Left hindlimb (tissue), 1 donor: ENCODE measurements at places on chromosomes 12 and 14.

GRCh38 chr14:95920769-95921438 lies 44.3 kb downstream of the TUNAR start:
- DNase-seq, result no peak

- DNase-seq, result no peak
These were observed at the start of gene TMEM63C for GRCh38 chr14:77181603-77182437. Gene TMEM63C, plus strand, starts transcription at chr14:77181798. Its CDS starts 37,016 bp downstream, at chr14:77218814.

DNA sequence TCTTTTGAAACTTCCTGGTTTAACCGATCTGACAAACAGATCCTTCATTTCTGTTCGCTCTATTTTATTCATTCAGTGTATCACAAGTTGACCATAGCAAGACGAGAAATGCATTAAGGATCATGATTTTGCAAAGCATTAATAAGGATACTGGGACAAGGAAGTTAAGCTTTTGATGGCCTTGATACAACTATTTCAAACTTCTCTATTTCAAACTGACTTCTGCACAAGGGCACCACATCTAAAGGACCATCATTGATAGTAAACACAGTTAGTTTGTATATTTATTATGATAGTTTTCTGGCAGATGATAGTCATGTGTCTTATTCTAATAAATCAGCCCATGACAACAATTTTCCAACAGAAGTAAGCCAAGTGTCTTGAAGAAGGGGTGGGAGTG lies 25.8 kb upstream of the PLXNC1 start:
- no peak for DNase-seq

GRCh38 chr12:88194868-88195267 lies 52.8 kb downstream of the TMTC3 start:
- no peak for DNase-seq

DNA sequence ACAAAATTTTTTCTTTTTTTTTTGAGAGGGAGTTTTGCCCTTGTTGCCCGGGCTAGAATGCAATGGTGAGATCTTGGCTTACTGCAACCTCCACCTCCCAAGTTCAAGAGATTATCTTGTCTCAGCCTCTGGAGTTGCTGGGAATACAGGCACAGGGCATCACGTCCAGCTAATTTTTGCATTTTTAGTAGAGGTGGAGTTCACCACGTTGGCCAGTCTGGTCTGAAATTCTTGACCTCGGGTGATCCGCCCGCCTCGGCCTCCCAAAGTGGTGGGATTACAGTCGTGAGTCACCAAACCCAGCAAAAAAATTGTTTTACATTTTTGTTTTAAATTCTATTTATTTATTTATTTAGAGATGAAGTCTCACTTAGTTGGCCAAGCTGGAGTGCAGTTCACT lies 4.7 kb upstream of the SLC2A14 start:
- no peak for DNase-seq

- no peak for DNase-seq
These were observed 62.7 kb downstream of the RCOR1 start for GRCh38 chr14:102655137-102655536.

DNA sequence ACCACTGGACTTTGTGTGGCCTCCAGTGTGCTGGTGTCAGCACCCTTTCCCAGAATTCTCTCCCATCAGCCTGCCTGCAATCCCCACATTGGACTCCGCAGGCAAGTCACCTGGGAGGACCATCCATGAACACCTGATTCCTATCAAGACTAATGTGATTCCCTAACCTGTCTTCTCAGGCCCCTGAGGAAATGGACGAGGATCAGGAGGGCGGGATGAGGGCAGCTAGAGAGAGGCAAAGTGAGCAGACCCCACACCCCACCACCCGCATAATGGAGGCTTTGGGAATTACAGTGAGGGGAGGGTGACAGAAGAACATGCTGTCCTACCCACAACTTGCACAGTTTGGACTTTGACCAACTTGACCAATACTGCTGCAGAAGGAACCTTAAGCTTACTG lies 60.9 kb upstream of the RFX4 start:
- DNase-seq, result no peak

DNA sequence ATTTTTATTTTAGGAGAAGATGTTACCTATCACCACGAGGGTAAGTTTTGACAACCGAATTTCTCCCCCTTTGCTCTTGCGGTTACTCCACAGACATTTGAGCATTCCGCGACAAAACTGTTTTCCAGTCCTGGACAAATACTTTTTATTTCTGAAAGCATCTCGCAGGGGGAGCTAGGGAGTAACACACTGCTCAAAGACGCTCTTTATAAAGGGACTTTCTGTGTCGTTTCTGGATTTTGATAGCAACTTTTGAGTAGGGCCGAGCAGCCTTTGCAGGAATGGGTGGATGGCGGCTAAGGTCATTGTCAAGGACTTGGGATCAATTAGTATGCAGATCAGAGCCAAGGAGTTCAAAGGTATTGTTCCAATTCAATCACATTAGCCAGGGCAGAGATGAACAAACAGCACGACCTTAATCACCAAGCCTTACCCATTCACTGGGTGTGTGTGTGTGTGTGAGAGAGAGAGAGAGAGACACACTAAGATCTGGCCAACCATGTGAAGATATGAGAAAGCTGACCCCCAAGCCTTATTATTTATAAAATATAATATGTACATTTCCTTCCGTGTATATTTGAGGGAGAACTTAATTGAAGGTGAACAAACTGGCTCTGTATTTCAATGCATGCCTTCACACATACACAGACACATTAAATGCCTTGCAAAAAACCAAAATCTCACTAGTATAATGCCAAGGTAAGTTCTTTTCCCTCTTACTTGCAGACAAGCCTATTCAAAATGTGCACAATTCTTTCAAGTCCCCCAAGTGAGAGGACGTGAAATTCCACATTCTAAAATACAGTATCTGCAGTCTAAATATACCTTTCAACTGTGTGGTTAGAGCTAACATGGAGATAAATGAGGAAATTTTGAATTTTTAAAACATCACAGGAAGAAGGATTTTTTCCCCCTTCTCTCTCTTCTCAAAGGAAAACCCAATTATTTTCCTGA lies 613.8 kb downstream of the VRK1 start:
- no peak for DNase-seq

DNA sequence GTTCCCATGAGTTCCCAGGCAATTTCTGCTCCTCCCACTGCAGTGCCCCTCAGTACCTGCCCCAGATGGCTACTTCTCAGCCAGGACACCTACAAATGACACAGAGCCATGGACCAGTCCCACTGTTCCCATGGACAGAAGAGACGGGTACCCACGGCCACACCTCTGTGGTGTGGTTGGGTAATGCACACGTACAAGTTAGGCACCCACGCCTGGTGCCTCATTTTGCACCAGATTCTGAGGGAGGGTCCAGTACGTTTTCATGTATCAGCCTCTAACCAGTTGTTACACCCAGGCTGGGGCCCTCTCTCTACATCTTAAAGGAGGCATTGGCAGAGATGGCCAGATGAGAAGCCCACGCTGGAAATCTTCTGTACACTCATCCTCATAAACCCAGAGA lies 114.0 kb downstream of the DICER1 start:
- DNase-seq, result no peak

DNA sequence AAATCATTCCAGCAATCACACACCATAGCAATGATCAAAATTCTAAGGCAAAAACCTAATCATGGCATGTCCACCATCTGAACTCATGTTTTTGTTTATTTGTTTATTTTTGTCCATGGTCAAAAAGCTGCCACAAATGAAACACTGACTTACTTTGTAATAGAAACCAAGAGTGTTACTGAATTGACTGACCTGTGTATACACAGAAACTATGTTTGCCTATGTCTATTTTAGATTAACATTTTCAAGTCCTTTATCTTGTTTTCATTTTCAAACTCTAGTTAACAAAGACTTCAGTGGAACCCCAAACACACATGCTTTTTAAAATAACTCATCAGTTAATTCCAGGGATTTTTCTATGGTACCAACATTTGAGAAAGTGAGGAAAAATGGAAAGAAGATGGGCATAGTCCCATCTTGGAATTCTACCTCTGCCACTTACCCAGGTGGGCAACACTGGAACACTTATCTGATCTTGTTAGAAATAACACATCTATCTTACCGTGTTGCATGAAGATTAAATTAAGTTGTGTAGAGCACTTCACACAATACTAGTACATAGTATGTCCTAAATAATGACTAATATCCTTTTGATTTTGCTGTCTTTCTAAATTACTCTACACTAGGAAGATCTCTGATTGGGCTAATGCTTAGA lies 6.4 kb downstream of the LUM start:
- no peak for DNase-seq

DNA sequence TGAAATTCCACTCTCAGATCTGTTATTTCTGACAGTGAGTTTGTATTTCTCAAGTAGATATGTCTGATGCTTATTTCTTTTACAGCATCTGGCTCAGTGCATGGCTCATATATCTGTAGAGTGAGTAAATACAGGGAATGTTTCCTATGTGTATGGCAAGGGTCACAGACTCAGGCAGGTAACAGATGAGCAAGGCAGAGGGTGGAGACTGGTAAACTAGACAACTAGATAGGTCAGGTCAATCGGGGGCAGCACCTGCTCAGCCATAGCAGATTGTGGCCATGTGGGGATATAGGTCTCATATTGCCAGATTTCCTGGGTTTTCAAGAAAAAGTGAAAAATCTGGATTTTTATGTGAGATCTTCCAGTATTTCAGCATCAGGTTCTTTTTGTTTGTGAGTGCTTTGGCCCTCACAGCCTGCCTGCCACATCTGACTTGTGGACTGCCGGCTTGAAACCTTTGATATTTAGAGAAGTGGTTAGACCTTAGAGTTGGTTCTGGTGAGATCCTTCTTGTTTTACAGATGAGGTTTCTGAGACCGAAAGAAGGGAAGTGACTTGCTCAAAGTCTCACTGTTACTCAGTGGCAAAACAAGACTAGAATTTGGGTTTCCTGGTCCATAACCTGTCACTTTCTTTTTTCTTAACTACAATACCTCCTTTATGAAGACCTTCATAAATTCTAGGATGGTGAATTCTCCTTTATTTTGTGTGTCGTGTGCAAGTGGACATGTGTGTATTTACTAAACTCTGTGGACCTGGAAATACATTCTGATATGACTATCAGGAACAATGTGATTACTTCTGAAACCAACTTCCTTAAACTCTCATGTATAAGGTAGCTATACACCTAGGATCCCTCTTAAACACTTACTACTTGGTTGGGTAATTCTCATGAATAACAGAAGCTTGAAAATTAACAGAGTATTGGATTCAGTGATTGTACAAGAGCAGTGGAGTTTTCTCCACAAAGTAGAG lies 34.4 kb downstream of the PROX2 start:
- DNase-seq, result no peak

GRCh38 chr12:116106870-116107269 lies 170.6 kb downstream of the MED13L start:
- no peak for DNase-seq

- DNase-seq, result no peak
These were observed 106.9 kb upstream of the PPFIA2 start for GRCh38 chr12:81866081-81866480.

DNA sequence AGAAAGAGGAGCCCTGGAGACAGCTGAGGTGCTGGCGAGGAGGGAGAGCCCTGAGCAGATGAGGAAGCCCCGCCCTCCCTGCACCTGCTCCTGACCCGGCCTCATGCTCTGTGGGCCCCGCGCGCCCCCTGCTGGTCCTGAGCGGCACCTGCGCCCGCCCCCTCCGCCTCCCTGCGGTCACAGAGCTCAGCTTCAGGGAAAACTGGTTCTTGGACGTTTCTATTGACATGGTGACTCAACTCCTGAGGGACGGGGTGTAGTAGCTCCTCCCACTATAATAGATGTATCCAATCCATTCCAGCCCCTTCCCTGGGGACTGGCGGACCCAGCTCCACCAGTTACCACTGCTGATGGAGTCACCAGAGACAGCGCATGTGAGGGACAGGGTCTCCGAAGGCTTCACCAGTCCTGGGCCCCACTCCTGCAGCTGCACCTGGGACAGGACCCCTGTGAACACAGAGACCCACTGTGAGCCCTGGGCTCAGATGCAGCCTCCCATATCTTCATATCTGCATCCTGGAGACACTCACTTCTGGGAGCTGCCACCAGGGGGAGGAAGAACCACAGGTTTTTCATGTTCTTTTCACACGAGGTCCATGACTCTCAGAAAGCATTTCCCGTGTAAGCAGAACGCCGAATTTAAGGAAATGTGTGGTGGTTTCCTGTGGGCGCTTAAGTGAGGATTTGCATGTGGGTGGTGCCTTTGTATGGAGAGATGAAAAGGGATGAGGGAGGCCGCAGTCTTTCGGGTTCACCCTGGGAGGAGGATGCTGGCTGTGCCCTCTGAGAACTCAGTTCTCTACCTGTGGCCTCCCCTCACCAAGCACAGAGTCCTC lies 1346.4 kb downstream of the TMEM121 start:
- no peak for DNase-seq
